ENCODE measurements at places on chromosomes 13 and 19. TPM values are rescaled to one million over a fixed set of nuclear protein-coding genes. Genes with fewer than 3 reads are reported as not detected.

DNA sequence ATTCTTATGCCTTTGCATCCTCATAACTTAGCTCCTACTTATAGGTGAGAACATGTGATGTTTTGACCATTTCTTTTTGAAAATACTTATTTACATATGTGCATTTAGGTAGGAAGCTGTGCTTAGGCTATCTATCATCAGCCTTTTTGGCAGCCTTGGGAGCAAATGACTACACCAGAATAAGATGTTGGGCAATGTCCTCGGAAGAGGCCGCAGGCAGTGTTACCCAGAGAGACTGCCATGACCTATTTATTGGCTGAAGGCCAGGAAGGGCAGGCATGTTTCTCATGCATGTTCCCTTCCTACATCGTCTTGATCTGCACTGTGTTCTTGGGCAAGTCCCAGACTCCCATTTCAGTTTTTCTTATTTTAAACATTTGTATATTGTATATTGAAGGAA is 122.3 kb downstream of the B3GLCT start:
- no peak for DNase-seq
- no peaks in the 10 kb centered on the region for H3K4me1 ChIP-seq
- H3K36me3 ChIP-seq: no peaks in the 10 kb centered on the region
- H3K27me3 ChIP-seq: no peaks in the 10 kb centered on the region

The GDF15 gene
- 0.36 TPM for polyA plus RNA-seq

- H3K4me3 ChIP-seq: no peak overlapping the region
- no peak for DNase-seq
- no peaks in the 10 kb centered on the region for H3K27me3 ChIP-seq
- no peaks in the 10 kb centered on the region for H3K36me3 ChIP-seq
- H3K4me1 ChIP-seq: no peaks in the 10 kb centered on the region
These were observed 165.8 kb downstream of the DCLK1 start for GRCh38 chr13:35965226-35965927.

DNA sequence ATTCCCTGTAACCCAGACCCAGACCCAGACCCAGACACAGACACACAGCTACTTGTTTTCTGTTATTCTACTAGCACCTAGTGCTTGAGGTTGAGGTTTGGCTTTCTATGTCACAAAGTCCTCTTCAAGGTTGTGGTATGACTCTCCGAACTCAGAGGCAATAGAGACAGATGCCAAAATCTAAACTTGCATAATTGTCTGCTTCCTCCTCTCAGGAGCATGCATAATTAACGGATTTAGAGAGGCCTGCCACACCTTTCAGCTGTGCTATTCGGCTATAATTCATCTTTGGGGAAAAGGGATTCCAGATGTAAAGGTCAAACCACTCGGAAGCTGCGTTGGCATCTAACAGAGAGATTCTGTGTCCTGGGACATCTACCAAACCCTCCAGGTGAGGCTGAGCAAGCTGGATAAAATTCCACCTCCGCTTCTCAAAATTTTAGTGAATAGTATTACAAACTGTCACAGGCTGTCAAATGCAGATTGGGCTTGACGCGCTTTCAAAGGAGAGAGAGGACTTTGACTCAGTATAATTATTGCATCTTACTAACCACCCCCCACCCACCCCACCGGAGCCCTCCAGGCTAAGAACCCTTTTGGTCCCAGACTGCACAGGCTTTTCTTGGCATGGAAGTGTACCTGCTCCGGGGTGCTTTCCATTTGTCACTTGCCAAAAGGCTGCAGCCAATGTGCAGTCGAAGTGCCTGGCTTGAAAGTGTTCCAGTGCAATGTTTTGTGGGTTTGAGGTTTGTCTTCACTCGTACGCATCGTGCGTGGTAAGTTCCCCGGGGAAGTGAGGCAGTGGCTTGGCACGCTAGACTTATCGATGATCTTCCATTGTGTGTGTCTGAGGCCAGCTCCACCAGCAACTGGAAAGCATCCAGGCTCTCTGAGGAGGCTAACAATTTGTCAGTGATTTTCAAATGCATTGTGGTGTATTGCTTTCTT is 194.1 kb downstream of the TDRD3 start:
- DNase-seq: no peak
- H3K4me3 ChIP-seq: no peak overlapping the region
- no peaks in the 10 kb centered on the region for H3K36me3 ChIP-seq
- H3K27me3 ChIP-seq: no peaks in the 10 kb centered on the region

DNA sequence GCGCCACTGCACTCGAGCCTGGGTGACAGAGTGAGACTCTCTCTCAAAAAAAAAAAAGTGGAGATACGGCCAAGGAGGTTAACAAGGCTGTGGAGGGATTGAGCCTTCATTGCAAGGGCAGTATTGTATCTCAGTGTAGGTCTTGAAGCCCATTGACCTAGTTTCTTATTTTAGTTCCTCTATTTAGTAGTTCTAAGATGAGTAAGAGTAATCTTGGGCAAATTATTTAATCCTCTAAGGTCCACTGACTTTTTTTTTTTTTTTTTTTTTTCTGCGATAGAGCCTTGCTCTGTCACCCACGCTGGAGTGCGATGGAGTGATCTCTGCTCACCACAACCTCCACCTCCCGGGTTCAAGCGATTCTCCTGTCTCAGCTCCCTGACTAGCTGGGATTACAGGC is 14.3 kb upstream of the ILF3 start:
- H3K4me1 ChIP-seq: peaks cover 28% of the 10 kb centered on the region
- peaks cover 42% of the 10 kb centered on the region for H3K36me3 ChIP-seq
- DNase-seq: peak; percentile 64
- peak overlapping the region; percentile 27 for H3K4me3 ChIP-seq

- no peaks in the 10 kb centered on the region for H3K4me1 ChIP-seq
- no peak for DNase-seq
- H3K4me3 ChIP-seq: no peak overlapping the region
These were observed 21.5 kb upstream of the SLC39A3 start for GRCh38 chr19:2761309-2761677.

GRCh38 chr13:99766641-99767045 is 204.9 kb downstream of the ZIC5 start:
- no peak for DNase-seq
- no peaks in the 10 kb centered on the region for H3K27me3 ChIP-seq

- H3K4me1 ChIP-seq: no peaks in the 10 kb centered on the region
- H3K27ac ChIP-seq: no peak overlapping the region
- H3K36me3 ChIP-seq: no peaks in the 10 kb centered on the region
- H3K27me3 ChIP-seq: no peaks in the 10 kb centered on the region
- no peak overlapping the region for H3K4me3 ChIP-seq
These were observed 13.1 kb downstream of the PCCA start for GRCh38 chr13:100102042-100102441.

- no peaks in the 10 kb centered on the region for H3K4me1 ChIP-seq
- DNase-seq: no peak
- no peaks in the 10 kb centered on the region for H3K36me3 ChIP-seq
- no peaks in the 10 kb centered on the region for H3K27me3 ChIP-seq
- H3K4me3 ChIP-seq: no peak overlapping the region
These were observed 18.4 kb downstream of the CPB2 start for GRCh38 chr13:46086421-46086922.

GRCh38 chr19:45464852-45465441 is 2.8 kb upstream of the FOSB start:
- H3K36me3 ChIP-seq: no peaks in the 10 kb centered on the region
- no peak overlapping the region for H3K27ac ChIP-seq
- no peaks in the 10 kb centered on the region for H3K27me3 ChIP-seq
- peaks cover 9% of the 10 kb centered on the region for H3K4me1 ChIP-seq

- no peaks in the 10 kb centered on the region for H3K36me3 ChIP-seq
- DNase-seq: peak; percentile 25
- no peak overlapping the region for H3K27ac ChIP-seq
- H3K4me1 ChIP-seq: peaks cover 12% of the 10 kb centered on the region
- no peak overlapping the region for H3K4me3 ChIP-seq
- H3K27me3 ChIP-seq: no peaks in the 10 kb centered on the region
These were observed 19.7 kb downstream of the ADGRE3 start for GRCh38 chr19:14654786-14655560.

DNA sequence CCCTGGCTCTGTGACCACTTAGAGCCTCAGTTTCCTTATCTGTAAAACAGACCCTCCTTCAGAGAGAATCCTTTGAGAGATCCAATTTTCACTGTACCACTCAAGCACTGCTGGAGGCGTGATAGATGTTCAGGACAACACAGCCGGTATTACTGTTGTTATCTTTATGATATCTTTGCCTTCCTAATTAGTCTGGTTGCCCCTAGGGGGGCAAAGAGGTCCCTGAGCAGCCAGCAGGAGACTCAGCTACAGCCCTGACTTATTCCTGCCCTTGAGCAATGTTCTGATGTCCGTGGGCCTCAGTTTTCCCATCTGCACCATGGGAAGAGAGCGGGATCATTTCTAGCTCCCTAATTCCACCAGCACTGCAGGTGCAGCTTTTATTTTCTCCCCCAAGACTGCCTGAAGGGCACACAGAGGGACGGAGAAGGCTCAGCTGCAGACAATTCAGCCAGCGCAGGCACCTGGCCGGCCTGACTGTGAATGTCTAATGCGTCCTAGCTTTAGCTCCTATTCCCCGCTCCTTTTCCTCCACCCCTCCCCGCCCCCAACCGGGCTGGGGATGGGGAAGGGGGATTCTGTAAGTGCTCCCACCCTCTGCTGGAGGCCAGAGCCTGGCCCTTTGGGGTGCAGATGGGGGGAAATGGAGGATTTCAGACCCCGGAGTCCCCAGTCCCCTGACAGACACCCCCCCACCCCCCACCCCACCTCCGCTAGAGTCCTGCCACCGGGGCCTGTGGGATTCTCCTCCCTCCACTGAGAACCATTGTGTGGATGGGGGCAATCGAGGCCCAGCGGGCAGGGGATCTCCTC is 16.2 kb downstream of the TLE5 start:
- no peaks in the 10 kb centered on the region for H3K36me3 ChIP-seq
- no peak for DNase-seq
- H3K27me3 ChIP-seq: peaks cover 17% of the 10 kb centered on the region
- peaks cover 6% of the 10 kb centered on the region for H3K4me1 ChIP-seq
- no peak overlapping the region for H3K27ac ChIP-seq

- DNase-seq: no peak
- no peaks in the 10 kb centered on the region for H3K36me3 ChIP-seq
- H3K4me1 ChIP-seq: no peaks in the 10 kb centered on the region
- no peaks in the 10 kb centered on the region for H3K27me3 ChIP-seq
- no peak overlapping the region for H3K4me3 ChIP-seq
These were observed 50.0 kb downstream of the TNFSF11 start for GRCh38 chr13:42623916-42624315.

The ZNF85 gene
- polyA plus RNA-seq: 1.2 TPM

GRCh38 chr19:52710538-52710937 is 24.3 kb downstream of the ZNF611 start:
- DNase-seq: no peak
- H3K27me3 ChIP-seq: no peaks in the 10 kb centered on the region
- no peak overlapping the region for H3K27ac ChIP-seq
- no peak overlapping the region for H3K4me3 ChIP-seq

The CYP2F1 gene
- not detected for polyA plus RNA-seq

- no peak for DNase-seq
- H3K27me3 ChIP-seq: no peaks in the 10 kb centered on the region
- H3K4me3 ChIP-seq: no peak overlapping the region
These were observed 36.6 kb upstream of the ZNF429 start for GRCh38 chr19:21468791-21469190.

GRCh38 chr19:20247016-20247683 is 80.1 kb downstream of the ZNF486 start:
- no peaks in the 10 kb centered on the region for H3K4me1 ChIP-seq
- no peaks in the 10 kb centered on the region for H3K36me3 ChIP-seq
- H3K27ac ChIP-seq: no peak overlapping the region
- no peak overlapping the region for H3K4me3 ChIP-seq
- DNase-seq: no peak
- no peaks in the 10 kb centered on the region for H3K27me3 ChIP-seq

GRCh38 chr13:95931300-95932025 is 121.7 kb downstream of the UGGT2 start:
- peaks cover 14% of the 10 kb centered on the region for H3K36me3 ChIP-seq
- DNase-seq: no peak
- no peak overlapping the region for H3K27ac ChIP-seq
- no peak overlapping the region for H3K4me3 ChIP-seq

DNA sequence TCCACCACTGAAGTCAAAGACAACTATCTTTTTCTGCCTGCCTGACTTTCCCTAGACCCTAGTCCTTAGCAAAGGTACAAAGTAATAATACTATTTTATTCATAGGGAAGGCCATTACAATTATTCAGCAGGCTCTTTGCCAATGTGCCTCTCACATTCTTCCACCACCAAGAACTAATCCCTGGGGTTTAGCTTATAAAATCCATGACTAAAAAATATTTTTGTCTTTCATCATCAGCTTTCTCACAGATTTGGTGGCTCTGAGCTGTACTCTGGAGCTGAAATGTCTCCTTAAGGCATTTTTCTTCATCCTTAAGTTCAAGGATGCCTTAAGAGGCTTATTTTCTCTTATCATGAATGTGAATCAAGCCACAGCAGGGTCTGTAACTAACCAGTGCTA is 96.1 kb downstream of the OXGR1 start:
- H3K4me3 ChIP-seq: no peak overlapping the region
- H3K4me1 ChIP-seq: no peaks in the 10 kb centered on the region
- no peak overlapping the region for H3K27ac ChIP-seq
- H3K36me3 ChIP-seq: no peaks in the 10 kb centered on the region

GRCh38 chr13:69243366-69243765 is 864.3 kb upstream of the ATXN8OS start:
- H3K4me3 ChIP-seq: no peak overlapping the region
- H3K27ac ChIP-seq: no peak overlapping the region
- H3K27me3 ChIP-seq: no peaks in the 10 kb centered on the region
- no peaks in the 10 kb centered on the region for H3K4me1 ChIP-seq

DNA sequence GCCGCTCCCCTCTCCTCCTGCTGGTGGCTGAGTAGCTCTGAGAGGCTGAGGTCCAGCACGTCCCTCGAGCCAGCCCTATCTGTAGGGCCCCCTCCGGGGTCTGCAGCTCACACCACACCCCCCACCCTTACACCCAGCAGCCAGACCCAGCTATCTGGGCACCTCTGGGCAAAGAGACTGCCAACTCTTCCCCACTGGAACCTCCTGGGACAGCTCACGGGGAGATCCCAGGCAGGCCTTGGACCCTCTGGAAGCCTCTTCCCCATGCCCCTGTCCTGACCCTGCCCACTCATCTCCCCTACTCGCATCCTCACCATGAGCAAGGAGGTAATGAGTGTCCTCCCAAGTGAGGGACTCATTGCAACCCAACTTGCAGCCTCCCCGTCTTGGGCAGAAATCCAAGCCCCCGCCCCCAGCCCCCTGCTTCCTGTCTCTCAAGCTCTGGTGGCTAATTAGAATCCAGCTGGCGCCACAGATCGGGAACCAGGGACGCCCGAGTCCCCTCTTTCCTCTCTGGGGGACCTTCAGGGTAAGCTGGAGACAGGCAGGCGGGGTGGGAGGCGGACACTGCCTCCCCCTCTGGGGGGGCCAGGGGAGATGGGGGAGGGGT is 22.1 kb downstream of the ADGRL1 start:
- H3K4me1 ChIP-seq: peaks cover 6% of the 10 kb centered on the region
- no peaks in the 10 kb centered on the region for H3K27me3 ChIP-seq
- no peak overlapping the region for H3K4me3 ChIP-seq
- no peak overlapping the region for H3K27ac ChIP-seq

DNA sequence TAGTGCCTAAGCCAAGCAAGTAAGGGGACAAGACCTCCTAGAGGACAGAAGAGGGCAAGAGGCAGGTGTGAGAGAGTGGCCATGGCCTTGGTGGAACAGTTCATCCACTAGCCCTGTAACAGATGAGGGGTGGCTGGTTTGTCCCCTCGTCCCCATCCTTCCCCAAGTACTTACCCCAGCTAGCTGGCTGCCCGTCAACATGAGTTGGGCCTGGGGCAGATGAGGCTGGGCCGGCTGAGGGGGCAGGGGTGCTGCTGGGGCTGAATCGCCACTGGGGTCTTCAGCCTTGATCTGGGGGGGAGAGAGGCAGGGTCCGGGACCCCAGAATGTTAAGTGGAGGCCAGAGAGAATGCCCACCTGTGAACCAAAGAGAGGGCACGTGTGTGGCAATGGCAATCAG is 15.2 kb downstream of the POU2F2 start:
- no peak overlapping the region for H3K4me3 ChIP-seq
- peaks cover 21% of the 10 kb centered on the region for H3K4me1 ChIP-seq
- H3K27me3 ChIP-seq: no peaks in the 10 kb centered on the region

The PTPRH gene
- 0.28 TPM for polyA plus RNA-seq

The TEX101 gene
- polyA plus RNA-seq: 0.16 TPM

The KLK12 gene
- not detected for polyA plus RNA-seq
